H4 (cell line): ENCODE measurements at places on chromosomes 16 and 17. TPM values are rescaled to one million over a fixed set of nuclear protein-coding genes. Genes with fewer than 3 reads are reported as not detected.

The SPEM3 gene
- not detected in 2 replicates for total RNA-seq

The ACE gene
- not detected in 2 replicates for total RNA-seq

The GNAO1 gene
- total RNA-seq, result 0.68 and 1.1 TPM in 2 replicates

The WNK4 gene
- not detected in 2 replicates for total RNA-seq

The KRT32 gene
- not detected in 2 replicates for total RNA-seq

The GPR142 gene
- not detected in 2 replicates for total RNA-seq

The IRF8 gene
- 1.7 and 1.9 TPM in 2 replicates for total RNA-seq

The DNAH9 gene
- 0.54 TPM in 1 of 2 replicates, not detected in the other for total RNA-seq

The HOXB6 gene
- total RNA-seq, result 1.4 and 3.1 TPM in 2 replicates

The ITGAD gene
- total RNA-seq, result not detected in 2 replicates

The CCDC78 gene
- 0.23 TPM in 1 of 2 replicates, not detected in the other for total RNA-seq

DNA sequence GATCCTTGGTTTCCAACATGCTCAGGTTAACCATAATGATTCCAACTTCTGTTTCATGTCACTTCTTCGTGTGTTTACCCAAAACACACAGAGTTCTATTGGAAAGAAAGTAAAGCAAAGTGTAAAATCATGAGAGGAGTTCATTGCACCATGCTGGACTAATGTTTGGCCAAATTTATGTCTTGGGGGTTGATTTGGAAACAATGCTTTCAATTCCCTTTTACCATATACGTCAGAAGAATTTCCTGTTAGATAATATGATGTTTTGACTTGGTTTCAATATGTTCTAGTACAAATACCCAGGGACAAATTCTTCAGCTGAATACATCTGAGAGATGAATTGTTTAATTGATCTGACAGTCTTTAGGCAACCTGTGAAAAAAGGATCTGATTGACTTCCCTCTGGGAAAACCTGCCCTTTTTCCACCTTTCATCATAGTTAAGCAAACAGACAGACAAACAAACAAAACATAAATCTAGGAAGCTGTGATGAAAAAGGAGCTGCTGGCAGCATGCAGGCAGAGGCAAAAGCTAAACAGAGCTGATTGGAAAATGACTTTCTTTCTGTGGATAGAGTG, 26.0 kb upstream of the MPHOSPH6 start:
- DNase-seq, result no peak

DNA sequence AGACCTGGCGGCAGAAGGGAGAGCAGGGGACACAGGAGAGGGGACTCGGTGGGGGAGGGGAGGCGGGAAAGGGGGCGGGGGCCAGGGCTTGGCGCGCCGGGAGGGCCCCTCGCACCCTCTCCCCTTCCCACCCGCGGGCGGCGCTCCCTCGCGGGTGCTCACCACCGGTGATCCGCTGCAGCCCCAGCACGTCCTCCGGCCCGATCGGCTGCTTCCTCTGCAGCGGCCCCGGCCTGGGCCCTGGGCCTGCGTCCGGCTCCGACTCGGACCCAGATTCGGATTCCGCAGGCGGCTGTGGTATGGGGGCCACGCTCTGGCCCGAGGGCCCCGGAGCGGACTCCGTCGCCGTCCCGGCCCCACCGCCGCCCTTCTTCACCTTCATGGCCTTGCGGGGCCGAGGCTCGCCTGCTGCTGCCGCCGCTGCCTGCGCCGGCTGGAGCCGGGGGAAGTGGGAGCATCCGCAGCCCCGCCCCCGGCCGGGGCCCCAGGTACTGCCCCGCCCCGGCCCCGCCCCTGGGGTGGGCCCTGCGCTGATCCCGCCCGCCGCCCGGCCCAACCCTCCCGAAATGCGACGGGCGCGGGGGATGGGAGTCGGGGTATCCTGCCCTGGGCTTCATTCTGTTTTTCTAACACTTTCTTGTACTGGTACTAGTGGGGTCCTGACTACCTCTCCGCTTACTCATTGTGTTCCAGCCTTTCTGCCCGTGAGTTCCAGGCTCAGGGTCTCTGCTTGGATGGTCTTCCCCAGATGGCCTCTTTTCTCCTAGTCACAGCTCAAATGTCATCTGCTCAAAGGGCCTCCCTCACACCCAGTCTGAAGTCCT, at the start of gene UNC119:
Gene UNC119, minus strand, starts transcription at position 449 of the 824 bp plus-strand sequence. Its CDS starts 67 bp downstream, at position 382.
- DNase-seq, result no peak

DNA sequence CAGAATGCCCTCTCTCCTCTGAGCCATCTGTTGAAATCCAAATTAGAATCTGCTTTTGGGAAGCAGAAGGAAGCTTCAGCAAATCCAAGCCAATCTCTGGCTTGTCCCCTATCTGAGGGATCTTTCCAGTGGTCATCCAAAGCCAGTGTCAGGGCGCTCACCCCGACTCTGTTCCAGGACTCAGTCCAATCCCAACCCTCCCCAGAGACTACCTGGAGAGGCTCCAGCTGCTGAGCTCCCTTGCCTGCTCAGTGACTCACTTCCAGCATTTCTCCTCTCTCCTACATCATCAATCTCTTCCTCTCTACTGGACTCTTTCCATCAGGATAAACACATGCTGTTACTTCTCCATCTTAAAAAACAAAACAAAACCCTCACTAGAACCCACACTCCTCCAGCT, 2.4 kb downstream of the MATCAP1 start:
- DNase-seq, result peak; percentile 57

DNA sequence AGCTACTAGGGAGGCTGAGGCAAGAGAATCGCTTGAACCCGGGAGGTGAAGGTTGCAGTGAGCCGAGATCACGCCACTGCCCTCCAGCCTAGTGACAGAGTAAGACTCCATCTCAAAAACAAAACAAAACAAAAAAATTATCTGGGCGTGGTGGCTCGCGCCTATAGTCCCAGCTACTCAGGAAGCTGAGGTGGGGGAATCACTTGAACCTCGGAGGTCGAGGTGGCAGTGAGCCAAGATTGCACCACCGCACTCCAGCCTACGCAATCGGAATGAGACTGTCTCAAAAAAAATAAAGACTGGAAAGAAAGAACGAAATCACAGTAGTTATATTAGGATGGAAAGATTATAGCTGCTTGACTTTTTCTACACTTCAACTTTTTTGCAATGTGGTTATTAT, 18.9 kb downstream of the COG1 start:
- DNase-seq, result no peak

DNA sequence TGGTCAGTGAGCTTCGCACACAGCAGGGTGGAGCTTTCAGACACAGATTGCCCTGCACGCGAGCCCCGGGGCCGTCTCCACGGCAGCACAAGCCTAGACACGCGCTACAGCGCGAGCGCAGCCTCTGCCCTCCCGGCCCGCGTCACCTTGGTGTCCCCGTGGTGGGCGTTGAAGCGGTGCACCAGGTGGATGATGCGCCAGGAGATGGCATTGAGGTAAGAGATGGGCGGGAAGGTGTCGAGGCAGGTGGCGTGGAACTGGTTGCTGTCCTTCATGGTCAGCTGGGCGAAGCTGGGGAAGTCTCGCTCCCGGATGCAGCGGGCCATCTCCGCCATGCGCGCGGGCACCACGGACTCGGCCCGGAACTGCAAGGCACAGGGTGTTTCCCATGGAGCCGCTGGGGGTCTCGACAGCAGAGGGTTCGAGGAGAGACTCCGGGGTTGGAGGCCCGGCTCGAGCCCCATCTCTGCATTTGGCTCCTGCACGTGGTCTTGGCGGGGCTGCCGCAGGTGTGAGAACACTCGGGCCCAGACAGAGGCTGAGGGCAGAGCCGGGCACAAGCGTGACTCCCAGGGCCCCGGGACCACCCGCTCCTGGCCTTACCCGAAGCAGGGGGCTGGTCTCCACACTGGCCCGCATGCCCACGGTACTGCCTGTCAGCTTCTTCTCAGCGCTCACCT, 4.3 kb upstream of the CYBA start:
- DNase-seq, result no peak

- DNase-seq, result no peak
These were observed 25.8 kb downstream of the CAPNS2 start for GRCh38 chr16:55592306-55592705.

GRCh38 chr16:77450790-77451487, 16.1 kb upstream of the ADAMTS18 start:
- no peak for DNase-seq

GRCh38 chr17:52710363-52710901, 551.9 kb upstream of the CA10 start:
- no peak for DNase-seq

DNA sequence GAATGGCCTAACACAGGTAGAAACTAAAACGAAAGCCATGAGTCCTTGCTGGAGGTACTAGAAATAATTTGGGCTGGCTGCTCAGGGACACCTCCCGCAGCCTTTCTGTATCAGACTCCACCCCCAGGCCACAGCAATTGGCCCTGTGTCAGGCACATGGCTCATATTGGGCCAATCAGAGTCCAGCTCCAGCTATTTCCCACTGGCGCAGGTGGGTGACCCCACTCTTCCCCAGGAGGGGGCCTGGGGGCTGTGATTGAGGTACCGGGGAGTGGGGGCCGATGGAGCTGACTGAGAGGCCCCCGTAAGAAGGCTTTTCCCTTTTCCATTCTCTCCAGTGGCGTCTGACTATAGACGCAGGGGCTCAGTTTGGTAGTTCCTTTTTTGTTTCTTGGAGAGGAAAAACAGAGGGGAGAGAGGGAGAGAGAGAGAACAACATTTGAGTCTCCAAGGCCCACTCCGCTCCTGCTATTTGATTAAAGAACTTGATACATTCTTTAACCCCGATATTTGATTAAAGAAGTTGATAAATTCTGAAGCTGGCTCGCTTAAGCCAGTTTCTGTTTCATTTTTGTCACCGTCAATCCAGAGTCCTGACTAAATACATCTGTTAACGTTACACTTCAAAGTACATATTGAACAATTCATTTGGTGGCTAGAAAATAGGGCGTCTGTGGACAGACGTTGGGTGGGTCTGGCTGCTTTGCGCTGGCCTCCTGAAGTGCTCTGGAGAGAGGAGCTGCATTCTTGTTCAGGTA, 26.3 kb downstream of the FOXL1 start:
- DNase-seq, result no peak

GRCh38 chr16:10242916-10243315, 60.7 kb upstream of the GRIN2A start:
- no peak for DNase-seq

- peak; percentile 60 for DNase-seq
These were observed 36.8 kb downstream of the CHD9 start for GRCh38 chr16:53091466-53092211.

GRCh38 chr17:59353936-59354755, 22.7 kb downstream of the YPEL2 start:
- DNase-seq, result no peak

DNA sequence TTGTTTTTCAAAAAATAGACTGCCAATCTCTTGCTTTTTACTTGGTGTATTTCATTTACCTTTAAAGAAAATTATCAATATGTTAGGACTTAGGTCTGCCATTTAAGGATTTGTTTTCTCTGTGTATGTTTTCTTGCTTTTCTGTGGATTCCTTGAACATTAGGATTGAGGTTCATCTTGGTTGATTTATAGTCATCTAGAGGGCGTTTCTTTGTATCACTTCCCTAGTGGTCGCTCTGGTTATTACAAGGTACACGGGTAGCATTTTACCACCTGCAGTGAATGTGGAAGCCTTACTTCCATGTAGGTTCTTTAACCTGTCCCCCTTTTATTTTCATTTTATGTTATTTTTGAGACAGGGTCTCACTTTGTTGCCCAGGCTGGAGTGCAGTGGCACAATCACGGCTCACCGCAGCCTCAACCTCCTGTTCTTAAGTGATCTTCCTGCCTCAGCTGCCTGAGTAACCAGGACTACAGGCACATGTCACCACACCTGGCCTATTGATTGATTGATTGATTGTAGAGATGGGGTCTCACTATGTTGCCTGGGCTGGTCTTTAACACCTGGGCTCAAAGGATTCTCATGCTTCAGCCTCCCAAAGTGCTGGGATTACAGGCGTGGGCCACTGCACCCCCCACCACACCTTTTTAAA, 35.2 kb upstream of the CBX4 start:
- DNase-seq, result no peak

DNA sequence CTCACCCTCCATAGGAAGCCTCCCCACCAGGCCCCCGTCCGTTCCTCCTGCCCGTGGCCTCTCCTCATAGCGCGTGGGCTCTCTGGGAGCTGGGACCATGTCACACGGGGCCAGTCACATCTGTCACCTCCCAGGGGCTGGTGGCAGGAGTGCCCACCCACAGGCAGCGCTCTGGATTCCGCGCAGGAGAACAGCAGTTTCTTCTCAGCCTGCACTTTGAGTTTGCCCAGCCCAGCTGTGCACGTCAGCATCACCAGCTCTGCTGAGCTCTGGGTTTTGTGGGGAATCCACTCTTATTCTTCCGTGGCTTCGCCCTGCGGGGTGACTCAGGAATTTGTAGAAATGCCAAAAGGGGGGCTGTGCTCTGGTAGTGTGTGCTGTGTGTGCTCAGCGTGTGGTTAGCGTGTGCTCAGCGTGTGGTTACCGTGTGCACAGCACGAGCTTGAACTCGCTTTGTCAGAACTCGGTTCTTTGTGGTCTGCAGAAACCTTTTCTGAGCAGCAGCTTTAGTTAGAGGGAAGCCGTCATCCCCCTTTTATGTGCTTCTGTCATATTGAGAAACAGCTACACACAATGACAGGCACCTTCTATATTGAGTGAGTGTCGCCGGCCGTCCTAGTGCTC, 3.2 kb downstream of the ACSF3 start:
- no peak for DNase-seq

- no peak for DNase-seq
These were observed 2.8 kb downstream of the PTX4 start for GRCh38 chr16:1485847-1486496.

DNA sequence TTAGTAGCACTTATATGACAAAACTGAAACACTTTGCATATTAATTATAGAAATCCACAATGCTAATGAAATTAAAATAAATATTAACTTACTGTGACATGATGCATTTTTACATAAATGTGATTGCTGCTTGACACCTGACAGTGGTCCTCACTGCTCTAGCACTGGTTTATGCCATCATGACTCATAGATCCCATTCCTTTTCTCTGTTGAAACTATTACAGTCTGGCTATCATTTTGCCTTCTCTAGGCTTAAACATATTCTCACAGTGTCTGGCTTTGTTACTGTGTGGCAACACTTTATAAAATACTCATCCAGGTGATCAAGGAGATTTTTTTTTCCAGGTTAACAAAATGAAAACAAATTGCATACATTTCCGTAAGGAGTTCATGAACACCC, 108.0 kb downstream of the MRTFB start:
- no peak for DNase-seq

DNA sequence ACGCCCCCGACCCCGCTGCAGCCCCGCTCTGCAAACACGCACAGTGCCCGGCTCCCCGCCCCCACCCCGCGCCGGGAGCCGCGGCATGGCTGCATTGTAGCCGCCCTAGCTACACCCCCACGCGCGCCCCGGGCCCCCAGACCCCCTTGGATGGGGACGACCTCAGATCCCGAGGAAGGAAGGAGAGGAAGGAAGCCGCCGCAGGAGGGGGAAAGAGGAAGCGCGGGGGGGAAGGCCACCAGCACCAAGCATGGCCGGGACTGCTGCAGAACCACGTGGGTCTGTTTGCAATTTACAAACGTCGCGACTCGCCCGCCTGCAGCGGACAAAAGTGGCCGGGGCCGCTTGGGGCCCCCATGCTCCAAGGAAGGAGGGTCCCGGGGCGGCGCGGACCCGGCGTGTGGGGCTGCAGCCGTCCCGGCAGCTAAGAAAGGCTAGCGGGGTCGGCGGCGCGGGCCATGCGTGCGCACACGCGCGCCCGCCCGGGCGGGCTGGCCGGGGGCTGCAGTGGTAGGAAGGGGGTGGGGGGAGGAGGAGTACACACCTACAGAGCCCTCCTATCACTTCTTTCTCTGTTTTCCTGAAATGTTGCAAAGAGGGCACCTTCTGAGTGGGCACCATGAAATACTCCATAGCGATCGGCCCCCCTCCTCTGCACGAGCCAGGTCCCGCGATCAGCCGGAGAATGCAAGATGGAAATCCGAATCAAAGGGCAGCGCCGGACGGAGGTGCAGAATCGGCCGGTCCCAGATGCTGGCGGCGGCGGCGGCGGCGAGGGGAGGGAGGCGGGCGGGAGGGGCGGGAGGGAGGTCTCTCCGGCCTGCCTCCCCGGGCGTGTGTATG, 488 bp downstream of the TFAP4 start:
- DNase-seq, result no peak

GRCh38 chr17:76104140-76104895, 731 bp upstream of the EXOC7 start:
- DNase-seq, result no peak
